Upper lobe of left lung (tissue), 6 donors: ENCODE measurements at places on chromosomes 16 and 17.

GRCh38 chr16:84919269-84919668 is 92.1 kb downstream of the ZDHHC7 start:
- DNase-seq, result no peak

GRCh38 chr17:4444782-4445473 is 11.2 kb downstream of the SPNS3 start:
- no peak for DNase-seq

DNA sequence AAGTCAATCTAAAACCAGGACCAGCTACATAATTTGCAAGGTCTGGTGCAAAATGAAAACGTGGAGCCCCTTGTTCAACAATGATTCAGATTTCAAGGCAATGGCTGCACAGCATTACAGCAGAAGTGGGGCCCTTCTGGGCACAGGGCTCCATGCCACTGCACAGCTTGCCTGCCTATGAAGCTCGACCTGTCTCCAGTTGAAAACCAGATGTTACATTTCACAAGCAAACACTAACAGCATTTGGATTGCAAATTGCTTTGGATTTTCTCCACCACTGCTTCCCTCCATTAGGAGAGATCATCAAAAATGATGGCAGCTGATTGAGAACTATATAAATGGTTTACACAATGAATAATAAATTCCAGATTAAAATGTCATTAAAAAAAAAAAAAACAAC is 551.4 kb upstream of the ZFHX3 start:
- no peak for DNase-seq

DNA sequence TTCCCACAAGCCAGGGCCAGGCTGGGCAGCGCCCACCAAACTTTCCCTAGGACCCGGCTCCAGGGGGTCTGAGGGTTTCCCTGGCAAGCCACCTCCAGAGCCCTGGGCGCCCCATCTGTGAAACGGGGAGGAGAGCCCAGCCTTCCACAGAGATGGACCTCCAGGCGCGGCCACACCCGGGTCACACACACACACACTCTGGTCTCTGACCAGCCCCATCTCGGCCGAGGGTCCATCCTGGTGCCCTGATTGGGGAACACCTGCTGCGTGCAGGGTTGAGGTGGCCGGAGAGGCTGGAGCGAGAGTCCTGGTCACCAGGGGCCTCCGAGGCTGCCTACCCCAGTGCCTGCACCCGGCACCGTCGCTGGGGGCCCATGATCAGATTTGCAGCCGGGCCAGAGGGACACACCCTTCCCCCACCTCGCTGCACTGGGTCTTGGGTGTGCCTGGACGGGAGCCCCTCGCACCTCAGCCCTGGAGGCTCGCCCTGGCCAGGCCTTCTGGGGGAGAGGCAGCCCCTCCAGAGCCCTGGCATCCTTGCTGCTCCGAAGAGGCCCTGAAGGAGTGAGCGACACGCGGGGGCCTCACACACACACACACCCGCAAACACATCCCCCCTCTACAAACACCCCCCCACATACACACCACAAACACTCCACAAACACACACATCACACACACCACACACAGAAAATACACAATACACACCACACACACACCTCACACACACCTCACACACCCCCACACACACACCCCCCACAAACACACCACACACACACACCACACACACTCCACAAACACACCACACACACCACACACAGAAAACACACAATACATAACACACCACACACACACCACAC is 29.7 kb downstream of the SLC25A10 start:
- peak; percentile 63 for DNase-seq

DNA sequence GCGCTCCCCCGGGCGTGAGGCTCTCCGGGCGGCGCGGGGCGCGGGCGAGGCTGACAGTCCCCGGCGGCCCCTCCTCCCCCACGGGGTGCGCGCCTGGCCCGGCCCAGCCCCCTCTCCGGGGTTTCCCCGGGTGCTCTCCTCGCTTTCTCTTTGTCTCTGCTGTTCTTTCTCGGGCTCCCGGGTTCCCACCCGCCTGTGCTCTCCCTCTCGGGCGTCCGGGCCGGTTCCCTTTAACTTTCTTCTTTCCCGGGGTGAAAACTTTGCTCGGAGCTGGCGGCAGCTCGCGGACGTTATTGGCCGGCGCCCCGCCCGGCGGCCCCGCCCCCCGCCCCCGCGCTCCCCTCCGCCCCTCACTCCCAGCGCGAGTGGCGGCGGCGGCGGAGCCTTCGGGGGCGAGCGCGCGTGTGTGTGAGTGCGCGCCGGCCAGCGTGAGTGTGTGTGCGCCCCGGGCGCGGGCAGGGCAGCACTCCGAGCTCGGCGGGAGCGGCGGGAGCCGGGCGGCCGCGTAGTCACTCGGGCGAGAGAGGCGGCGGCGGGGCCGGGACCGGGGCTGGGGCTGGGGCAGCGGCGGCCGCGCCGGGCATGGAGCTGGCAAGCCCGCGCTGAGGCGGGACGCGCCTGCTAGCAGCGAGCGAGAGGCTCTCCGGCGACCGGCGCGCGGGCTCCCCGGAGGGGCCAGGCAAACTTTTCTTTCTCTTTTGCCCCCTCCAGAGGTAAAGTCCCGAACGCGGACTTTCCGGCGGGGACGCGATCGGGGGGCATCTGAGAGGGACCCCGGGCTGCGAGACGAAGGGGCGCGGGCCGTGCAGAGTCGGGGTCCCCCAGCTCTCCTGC is at the start of gene NTN1:
TSS of gene NTN1 (plus strand) at position 353 of the 834 bp plus-strand sequence. CDS start 864 bp downstream, outside the sequence.
- peak; percentile 92 for DNase-seq

DNA sequence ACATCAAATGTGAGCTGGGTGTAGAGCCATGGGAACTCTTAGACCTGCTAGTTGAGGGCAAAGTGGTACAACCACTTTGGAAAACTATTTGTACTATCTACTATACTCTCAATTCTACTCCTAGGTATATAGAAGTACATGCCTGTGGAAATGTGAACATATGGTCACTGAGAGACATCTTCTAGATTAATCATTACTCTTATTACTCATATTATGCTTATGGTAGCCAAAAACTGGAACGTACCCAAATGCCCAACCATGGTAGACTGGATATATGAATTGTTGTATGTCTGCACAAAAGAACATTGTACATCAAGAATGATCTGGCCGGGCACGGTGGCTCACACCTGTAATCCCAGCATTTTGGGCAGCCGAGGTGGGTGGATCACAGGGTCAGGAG is 2.7 kb downstream of the WDR45B start:
- no peak for DNase-seq

DNA sequence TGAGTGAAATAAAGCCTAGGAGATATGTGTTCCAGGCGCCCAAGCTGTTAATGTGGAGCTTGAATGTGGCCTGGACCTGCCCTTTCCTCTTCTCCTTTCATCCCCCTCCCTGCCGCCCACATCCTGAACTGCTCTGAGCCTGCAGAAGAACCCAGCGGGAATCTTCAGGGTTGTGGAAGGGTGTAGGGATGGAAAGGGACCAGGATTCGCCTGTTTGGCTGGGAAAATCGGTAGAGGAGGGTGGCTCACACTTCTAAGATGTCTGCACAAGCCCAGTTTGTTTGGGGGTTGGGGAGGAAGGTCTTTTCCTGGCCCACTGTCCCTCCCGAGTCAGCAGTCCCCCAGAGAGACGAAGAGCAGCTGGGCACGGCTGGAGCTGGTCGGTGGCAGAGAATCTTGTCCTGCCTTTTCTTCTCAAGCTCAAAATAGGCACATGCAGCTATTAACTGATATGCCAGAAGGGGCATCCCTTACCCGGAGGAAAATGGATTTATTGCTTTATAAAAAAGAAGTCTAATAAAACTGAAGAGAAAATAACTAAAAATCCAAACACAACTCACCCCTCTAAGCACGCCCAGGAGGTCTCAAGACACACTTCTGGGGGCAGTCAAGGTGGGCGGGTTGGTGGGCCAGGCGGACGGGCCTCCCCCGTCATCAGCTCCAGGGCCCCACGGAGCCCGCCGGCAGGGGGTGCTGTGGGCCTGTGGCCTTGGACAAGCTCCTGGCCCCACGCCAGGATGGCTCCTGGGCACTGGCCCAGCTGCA is 11.5 kb upstream of the PITPNA start:
- DNase-seq, result peak; percentile 98

DNA sequence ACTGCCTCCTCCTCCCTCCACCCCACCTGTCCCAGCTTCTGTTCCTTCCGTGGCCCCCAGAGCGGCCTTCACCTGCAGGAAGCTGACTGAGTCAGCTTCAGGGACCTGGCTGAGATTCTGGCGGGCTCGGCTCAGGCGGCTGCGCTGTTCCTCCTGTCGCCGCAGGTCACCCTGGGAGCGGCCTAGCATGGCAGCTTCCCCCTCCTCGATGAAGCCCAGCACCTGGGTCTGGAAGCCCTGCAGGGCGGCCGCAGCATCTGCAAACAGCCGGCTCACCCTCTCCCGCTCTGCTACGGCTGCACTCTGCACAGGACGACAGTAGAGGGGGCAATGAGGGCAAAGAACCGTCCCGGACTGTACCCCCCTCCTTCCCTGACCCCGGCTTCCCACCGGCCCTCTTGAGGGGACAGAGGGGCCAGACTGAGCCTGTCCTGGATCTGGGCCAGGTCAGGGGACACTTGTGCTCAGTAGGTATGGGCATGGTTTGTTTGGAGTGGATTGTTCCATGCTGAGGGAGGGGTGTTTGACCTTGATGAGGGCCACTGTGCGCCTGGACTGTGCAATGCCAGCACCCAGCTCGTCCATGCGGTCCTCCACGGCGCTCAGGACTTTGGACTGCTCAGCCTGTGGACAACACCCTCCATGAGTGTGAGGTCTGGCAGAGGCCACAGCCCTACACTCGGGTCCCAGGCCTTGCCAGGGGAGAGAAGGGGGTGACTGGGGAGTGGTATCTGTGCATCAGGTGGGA is 2.0 kb downstream of the TRIM47 start:
- peak; percentile 78 for DNase-seq

GRCh38 chr17:67211742-67212141 is 33.3 kb downstream of the HELZ start:
- DNase-seq, result no peak

- DNase-seq, result no peak
Measured at GRCh38 chr17:10357768-10358167, 15.0 kb downstream of the MYH13 start.

DNA sequence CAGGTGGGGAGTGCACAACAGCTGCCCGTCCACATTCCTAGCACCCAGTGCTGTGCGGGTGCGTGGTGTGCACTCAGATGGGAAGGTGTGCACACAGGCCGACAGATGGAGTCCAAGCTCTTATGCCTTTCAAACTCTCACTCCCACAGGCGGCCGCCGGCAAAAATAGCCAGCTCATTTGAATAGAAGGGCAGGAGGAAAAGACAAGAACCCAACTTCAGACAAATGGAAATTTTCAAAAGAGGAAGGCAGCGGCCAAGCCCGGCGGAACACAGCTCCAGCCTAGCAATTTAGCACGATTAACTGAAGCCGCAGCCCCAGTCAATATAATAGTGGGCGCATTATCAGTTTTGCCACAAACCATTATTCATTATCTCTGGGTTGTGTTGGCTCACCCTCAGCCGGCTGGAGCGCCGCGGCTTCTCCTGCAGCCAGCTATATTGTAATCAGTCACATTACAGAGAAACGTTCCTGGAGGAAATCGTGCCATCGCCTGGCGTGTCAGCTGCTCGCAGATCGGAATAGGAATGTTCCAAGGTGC is 103.9 kb upstream of the SEC14L1 start:
- no peak for DNase-seq
